ENCODE measurements at places on chromosomes 1 and 21. TPM values are rescaled to one million over a fixed set of nuclear protein-coding genes. Genes with fewer than 3 reads are reported as not detected.
A peak's percentile ranks its signal among the peaks of the same experiment; 100 is the strongest.

- no peak for DNase-seq
These were observed 1.5 kb upstream of the RUNX1 start for GRCh38 chr21:35050348-35051286.

DNA sequence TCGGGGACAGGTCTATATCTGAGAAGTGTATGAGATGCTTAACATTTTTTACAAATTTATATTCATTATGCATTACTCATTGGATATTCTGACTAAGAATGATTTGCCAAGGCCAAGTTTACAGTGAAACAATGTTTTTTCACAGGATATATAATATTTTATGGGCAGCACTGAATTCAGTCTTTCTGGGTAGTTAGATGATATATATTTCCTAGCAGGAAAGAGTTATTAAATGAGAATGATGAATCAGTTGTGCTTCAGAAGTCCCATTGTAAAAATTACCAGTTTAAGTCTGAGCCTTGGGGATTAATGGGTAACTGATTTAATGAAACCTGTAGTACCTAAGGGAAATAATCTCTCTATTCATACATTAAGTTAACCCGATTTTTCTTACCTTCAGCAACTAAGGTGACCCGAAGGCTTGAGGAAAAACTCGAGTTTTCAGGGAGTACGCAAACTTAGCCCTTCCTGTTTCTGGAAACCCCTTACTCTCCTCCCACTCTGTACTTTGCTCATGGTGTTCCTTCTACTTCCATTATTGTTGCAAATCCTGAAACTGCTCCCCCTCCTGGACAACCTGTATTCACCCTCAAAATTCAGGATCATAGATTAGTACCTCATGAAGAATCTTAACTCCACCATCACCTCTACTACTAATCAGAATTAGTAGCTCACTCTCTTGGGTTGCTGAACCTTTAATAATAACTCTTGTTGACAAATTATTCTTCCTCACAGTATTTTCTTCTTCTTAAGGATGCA is 135.1 kb downstream of the AK5 start:
- DNase-seq: no peak

DNA sequence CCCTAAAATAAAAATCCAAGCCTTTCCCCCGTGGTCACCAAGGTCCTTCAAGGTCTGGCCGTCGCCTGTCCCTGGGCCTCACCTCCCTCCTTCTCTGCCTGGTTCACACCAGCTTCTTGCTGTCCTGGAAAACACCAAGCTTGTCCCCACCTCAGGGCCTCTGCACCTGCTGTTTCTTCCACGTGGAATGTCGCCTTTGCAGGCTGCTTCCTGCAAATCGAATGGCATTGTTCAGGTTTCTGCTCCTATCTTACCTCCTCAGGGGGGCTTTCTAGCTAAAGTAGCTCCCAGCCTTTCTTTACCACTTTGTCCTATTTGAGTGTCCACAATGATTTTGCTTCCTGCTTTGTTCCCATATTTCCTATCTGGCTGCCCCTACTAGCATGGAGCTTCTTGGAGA is 3.3 kb upstream of the CASZ1 start:
- no peak for DNase-seq

The PODN gene
- 35.8 TPM for total RNA-seq

DNA sequence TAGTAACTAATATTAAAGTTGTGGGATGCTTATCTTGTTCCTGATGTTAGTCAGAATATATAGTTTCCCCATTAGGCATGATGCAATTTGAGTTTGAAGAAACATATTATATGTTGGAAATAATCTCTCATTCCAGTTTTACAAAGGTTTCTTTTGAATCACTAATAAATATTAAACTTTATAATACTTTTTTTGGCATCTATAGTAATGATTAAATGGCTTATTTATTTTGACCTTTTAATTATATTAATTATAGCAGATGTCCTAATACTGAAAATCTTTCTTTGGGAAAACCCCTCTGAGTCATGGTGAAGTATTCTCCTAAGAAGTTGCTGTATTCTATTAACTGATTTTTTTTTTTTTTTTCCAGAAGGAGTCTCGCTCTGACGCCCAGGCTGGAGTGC is 28.5 kb upstream of the PTGS2 start:
- DNase-seq: no peak

DNA sequence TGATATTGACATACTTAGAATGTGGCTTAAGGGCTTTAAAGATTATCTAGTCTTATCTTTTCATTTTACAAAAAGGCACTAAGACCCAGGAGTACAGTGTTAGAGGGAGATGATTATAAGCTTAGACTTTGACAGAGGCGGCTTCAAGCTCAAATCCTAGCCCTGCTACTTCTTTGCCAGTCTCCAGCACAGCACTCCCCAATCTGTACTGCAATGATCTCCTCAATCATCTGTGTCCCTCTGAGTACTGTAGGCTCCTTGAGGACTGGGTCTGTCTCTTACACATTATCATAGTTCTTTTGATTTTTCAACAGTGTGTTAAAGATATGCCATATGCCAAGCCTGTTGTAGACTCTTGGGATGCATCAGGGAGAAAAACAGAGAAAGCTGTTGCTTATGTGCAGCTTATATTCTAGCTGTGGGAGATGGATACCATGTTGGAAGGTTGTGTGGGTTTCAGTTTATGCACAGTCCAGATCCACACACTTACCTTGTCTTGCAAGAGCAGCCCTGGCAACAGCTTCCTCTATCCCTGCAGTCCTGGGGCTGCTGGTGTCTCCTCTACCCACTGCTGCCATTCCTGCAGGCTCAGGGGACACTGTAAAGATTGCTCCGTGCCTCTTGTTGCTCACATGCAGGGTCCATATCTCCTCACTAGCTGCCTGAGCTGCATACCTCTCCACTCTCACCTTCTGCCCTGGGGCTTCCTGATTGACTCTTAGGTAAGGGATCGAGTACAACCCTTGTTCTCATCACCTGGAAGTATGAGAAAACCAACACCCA is 103.9 kb upstream of the TSPAN2 start:
- no peak for DNase-seq

The GBP6 gene
- not detected for total RNA-seq

The RASSF5 gene
- total RNA-seq: 21.5 TPM

- no peak for DNase-seq
These were observed 1458.1 kb upstream of the B3GALT2 start for GRCh38 chr1:194644528-194644927.

DNA sequence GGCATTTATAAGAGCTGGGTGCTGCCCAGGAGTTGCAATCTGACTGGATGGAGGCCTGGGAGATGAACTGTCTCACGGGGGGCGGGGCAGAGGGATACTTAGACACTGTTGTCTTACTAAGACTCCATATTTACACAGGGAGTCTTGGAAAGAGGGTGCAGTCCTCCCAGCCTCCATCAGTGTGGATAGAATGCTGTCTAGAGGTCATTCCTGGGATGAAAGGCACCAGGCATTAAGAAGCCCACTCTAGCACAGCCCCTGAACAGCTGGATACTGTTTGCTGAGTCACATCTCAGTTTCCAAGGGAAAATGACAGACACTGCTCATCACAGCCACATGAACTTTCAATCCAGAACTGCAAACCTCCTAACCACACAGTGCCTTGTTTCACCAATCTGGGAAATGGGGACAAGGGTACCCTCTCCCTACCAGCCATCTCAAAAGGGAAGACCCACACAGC is 43.3 kb downstream of the SSBP3 start:
- DNase-seq: no peak

- no peak for DNase-seq
These were observed 31.0 kb downstream of the IL12RB2 start for GRCh38 chr1:67338642-67339041.

DNA sequence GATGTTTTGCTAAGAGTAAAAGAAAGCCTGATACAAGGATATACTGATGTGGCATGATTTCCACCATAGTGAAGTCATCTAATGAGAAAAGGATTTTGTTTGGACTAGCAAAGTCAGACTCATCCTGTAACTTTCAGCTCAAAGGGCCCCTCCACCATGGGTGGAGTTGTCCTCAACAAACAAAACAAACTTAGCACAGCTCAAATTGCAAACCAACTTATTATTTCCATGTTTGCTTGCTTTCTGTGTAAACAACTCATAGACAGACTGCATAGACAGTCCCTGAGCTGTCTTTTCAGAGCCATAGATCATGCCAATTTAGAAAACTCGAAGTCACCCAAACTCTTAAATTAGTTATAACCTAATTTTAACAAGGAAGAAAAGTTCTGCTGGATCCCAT is 69.4 kb upstream of the VAV3 start:
- DNase-seq: no peak

DNA sequence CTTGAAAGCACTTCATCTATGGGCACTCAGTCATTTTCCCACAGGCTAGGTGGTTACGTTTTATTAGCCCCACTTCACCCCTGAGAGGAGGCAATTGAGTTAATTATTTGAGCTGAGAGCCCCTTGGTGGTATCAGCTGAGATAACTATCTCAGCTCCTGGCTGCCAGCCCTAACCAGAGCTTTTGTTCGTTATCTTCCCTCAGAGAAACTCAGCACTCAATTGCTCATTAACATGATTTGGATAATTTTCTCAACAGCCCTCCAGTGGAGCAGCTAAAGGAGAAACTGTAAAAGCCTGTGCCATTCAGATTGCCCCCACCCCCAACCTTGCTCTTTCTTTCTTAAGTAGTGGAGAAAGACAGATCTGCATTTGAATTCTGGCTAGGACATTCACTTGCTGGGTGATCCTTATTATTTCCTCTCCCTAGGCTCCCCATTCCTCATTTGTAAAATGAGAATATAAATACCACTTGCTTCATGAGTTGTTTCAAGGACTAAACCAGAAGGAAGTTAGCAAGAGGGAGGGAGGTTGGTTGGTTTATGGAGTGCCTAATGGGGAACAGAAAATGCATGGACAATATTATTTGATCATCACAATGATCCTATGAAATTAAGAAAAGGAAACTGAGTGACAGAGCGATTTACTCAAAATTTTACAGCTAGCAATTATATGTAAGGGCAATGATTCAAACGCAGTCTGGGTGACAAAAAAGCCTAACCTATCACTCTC is 218.7 kb upstream of the FGGY start:
- no peak for DNase-seq

The IL19 gene
- not detected for total RNA-seq

The SPRR3 gene
- total RNA-seq: not detected

DNA sequence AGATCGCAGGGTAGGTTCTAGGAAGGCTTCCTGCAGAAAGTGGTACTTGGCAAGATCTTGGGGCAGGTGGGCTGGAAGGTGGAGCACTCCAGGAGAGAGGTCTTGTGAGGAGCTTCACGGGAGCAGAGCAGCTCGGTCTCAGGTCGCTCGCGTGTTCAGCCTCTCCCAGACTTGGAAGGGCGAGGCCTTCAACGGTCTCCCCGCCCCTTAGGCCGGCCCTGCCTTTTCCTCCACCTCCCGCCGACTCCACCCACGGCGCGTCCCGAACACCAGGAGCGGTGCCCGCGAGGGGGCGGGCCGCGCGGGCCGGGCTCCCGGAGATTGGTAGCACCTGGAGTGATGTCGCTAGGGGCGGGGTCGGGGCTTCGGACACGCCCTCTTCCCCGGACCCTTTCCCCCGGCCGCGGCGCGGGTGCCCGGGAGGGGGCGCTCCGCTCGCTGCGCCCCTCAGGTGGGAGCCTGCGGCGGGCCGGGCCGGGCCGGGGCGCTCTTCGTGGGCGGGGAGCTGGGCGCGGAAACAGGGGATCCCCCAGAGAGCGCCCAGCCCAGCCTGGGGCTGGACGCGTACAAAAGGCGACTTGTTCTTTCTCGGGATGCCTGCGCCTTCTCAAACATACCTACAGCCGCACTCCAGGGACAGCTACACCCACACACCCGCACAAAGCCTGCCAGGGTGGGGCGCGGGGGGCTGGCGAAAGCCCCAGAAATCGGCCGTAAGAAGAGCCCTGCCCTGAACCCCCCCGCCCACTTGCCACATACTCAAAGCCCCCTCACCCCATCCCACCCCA is 35.5 kb downstream of the AHDC1 start:
- peak; percentile 98 for DNase-seq

The NHLH2 gene
- total RNA-seq: not detected

Data from body of pancreas (tissue), 4 donors.